ENCODE measurements at places on chromosomes 16 and 17.

DNA sequence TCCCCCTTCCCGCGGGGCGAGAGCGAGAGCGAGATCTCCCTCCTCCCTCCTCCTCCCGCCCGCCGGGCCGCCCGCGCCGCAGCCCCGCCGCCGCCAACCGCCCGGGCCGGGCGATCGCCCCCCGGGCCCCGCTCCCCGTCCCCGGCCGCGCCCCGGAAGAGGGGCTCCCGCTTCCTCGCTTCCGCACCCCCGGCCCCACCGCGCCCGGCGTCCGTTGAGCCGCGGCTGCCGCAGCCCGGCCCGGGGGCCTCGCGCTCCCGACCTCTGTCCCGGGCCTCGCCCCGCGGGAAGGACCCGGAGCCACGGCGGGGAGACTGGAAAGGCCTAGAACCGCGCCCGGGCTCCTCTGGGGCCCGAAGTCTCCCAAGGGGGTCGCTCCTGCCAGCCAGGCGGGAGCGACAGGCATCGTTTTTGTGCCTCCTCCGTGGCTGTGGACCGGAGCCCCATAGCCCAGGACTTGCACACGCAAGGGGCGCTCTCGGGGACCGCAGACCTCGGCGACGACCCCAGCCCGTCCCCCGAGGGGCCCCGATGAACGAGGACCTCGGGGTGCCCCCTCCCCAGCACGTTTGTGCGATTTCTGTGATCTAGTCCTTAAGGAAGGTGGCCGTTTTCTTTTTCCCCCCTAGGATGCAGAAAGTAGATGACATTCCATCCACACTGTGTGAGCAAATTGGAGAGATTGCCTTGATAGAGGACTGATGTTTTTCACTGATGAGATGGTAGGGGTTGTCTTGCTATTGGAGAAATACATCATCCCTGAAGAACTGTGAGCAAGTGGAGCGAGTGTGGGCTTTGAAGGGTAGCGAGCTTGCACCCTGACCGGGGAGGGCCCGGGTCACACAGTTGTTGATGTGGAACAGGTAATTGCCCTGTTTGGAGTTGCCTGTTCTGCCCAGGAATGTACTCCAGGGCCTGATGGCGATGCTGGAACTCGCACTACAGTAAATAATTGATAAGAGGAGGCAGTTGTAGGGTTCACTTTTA is 611 bp downstream of the BANP start:
- DNase-seq, result no peak

GRCh38 chr17:18955009-18955408 is 3.0 kb downstream of the SLC5A10 start:
- no peak for DNase-seq

DNA sequence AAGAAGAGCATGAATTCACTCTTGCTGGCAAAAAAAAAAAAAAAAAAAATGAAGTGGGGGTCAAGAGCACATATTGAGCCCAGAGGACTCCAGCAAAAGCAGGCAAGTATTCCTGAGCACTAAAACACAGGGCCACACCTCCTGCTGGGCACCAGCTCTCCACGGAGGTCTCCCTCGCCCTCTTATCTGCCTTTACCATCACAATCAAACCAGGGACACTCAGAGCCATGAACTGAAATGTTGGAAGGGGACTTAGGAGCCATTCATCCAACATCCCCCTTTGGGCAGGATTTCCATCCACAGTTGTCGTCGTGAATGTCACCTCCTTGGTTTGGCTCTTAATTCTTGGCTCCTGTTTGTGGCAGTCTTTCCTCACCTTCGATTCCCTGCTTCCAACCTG is 89.8 kb upstream of the GNAO1 start:
- no peak for DNase-seq

- DNase-seq, result peak; percentile 80
Measured at GRCh38 chr17:8187517-8188262, 2.3 kb downstream of the BORCS6 start.

- DNase-seq, result no peak
Measured at GRCh38 chr16:87541147-87541871, 48.5 kb upstream of the ZCCHC14 start.

- DNase-seq, result no peak
Measured at GRCh38 chr16:87698241-87698640, 67.5 kb downstream of the KLHDC4 start.

DNA sequence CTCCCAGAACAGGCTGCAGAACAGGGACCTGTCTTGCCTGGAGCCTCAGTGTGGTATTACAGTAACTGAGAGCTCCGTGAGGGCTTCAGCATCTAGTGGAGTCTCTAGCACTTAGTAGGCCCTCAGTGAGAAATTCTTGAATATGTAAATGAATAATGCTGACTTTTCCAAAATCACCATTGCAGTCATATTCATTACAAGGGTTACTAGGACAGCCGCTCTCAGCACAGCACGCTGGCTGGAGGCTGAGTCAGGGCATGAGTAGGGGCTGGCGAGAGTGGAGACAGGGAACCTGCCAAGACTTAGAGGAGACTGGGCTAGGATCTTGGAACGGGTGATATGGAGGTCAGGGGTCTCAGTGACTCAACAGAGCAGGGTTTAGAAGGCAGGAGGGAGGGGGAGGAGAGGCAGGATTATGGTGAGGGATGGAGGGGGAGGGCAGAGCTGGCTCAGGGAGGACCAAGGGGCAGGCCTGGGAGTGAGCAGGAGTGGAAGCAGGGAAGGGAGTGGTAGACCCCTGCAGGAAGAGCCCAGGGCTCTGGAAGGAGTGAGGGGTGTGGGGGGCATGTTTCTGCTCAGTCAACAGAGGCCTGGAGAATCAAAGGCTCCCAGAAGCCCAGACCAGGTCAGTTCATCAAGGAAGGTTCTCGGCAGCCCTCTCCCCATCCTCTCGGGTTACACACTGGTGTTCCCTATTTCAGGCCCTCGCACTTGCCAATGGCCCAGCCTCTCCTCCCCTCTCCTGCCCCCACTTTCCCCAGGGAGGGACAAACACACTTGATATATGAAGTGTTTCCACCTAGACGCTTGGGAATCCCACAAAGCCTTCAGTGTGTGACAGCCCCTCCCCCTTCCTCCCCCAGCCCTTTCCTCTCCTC is 42.3 kb downstream of the FZD2 start:
- no peak for DNase-seq

GRCh38 chr16:1825381-1825863 is 1.2 kb downstream of the HAGH start:
- no peak for DNase-seq

DNA sequence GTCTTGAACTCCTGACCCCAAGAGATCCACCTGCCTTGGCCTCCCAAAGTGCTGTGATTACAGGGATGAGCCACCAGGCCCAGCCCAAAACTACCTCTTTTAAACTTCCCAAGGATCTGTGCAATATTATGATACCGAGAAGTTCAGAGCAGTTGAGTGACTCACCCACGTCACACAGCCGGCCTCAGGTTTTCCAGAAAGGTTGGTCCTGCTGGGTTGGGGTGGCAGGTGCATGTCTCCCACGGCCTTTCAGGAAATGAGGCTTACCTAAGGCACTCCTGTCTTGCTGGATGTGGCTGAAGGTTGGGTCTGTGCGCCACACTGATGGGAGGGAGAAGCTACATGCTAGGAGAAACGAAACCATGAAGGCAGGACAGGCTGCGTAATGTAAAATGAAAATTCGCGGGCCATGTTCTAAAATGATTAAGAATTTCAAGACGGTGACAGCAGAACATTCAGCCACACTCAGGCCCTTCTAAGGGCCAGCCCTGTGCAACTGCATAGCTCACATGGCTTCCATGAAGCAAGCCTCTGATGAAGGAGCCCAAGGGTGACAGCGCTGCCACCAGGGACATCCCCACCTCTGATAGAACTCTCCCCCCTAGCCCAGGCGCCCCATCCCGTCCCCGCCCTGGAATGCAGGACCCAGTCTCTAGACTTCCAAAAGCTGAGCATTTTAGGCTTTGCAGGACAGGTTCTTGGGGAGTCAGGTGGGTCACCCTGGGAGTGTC is 6.6 kb upstream of the GLIS2 start:
- DNase-seq, result no peak

DNA sequence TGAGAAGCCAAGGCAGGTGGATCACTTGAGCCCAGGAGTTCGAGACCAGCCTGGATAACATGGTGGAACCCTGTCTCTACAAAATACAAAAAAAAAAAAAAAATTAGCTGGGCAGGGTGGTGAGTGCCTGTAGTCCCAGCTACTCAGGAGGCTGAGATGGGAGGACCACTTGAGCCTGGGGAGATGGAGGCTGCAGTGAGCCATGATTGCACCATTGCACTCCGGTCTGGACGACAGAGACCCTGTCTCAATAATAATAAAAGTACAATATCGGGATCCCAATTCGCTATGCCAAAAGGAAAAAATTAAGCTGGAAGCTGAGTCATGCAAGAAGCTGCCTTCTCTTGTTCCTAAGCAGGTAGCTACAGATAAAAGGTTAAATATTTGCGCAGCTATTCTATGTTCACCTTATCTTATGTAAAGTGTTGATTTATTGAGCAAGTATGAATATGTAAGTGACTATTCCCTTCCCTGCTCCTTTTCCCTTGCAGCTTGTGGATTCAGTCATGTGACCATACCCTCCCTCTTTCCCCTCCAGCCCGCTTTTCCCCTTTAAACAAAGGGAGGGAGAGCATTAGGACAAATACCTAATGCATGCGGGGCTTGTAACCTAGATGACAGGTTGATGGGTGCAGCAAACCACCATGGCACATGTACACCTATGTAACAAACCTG is 112.0 kb downstream of the LITAF start:
- DNase-seq, result no peak

GRCh38 chr16:72875291-72876031 is 172.5 kb downstream of the ZFHX3 start:
- DNase-seq, result no peak

- DNase-seq, result no peak
Measured at GRCh38 chr17:81120695-81121621, 44.3 kb upstream of the PVALEF start.

- no peak for DNase-seq
Measured at GRCh38 chr16:81537721-81538561, 93.3 kb downstream of the CMIP start.

DNA sequence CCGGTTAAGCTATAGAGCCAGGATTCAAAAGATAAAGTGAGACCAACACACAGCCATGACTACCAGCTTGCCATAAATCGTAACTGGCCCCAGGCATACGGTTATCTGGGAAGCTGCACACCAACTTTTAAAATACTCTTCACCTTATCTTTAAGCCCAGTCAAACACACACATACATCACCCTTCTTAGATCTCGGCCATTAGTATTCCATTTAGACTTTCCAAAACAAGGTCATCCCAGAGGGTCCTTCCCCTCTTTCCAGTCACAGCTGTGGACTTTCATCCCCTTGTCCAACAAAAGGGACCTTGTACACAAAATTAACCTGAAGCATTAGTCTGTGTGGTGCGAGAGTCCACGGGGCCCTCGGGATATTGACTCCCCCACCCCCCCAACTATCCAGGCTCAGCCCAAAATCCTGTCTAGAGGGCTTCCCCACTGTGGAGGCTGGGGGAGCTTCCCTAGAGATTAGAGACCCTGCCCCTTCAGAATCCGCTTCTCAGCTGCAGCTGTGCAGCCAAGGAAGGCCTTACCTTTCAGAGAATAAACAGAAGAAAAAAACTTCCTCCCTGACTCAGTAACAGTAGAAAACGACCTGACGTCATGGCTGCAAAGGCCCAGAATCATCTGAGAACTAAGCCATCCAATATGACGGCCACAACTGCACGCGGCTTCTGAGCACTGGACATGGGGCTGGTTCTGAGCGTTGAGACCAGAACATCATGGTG is 9.9 kb downstream of the ZFHX3 start:
- DNase-seq, result no peak

DNA sequence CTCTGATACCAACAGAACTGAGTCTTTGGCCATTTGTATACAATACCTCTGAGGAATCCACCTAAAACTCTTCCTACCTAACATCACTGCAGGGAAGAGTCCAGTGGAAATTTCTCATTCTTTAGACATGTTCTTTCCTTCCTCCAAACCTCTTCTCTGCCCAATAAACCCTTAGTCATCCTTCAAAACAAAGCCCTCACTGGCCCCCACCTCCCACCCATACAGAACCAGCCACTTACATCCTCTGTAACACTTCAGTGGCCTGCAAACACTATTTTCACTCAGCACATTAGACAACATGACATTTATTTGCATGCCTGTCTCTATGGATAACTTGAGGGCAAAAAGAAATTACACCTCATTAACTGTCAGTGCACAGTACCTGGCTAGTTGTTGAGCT is 200.3 kb upstream of the NOG start:
- DNase-seq, result no peak

DNA sequence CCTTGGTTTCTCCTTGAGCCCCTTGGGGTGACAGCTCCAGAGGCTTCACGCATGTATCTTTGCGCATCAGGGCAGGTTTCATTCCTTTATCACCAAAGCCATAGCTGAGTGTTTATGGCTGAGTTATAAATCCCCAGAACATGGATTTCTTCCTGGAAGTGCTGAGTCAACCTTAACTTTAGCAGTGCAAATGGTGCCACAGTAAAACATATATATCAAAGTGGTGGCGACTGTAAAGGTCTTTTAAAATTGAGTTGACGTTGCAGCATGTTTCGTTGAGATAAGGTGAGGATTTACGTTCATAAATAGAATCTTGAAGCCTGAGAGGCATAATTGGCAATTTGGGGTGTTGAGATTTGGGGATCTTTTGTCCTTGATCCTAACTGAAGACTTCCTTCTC is 214.1 kb downstream of the HS3ST4 start:
- no peak for DNase-seq

DNA sequence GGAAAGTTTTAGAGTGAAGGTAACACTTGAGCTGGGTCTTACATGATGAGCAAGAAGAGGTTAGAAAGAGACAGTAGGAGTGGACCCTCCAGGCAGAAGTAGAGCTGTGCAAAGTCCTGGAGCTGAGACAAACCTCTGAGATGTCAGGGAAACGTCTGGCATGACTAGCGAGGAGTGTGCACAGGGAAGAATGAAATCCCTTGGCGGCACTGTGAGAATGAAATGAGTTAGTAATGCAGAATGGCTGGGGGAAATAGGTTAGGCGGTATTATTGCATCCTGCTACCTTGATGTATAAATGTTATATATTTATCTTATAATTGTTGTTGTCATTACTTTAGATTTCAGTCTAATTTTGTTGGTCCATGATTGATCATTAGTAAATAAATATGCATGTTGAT is 457.9 kb upstream of the CCL2 start:
- no peak for DNase-seq

DNA sequence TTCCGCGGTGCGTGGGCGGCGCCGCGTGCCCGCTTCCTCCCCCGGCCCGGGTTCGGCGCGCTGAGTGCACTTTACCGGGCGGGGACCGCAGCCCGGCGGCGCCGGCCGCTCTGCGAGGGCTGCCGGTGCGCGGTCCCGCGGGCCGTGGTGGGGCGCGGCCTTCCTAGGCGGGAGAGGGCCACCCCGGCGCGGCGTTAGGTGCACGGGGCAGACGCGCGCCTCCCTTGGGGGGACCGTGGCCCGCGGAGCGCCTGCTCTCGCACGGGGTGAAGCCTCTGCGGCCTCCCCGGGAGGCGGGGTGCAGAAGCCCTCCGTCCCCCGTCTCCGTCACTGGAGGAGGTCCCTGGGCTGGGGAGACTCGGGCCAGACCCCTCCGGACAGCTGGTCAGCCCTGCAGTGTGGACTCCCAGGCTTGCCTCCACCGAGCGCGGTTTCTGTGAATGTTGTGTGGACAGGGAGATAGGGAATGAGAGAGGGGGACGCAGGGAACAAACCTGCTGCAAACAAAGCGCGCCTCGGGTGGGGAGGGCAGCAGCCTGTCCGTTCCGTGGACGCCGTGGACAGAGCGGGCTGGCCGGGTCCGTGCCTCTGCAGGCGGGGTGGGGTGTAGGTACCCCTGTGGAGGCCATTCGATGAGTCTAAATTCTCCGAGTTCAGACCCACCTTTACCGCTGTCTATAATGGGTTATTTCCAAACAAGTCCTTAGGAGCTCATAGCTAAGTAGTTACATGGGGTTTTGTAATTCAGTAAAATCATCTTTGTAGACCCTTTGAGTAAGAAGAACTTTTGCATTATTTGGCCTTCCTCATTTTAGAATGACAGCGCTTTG is 721 bp downstream of the TBCD start:
- no peak for DNase-seq

GRCh38 chr17:80647746-80648145 is 103.1 kb downstream of the RPTOR start:
- no peak for DNase-seq
